ENCODE measurements at places on chromosomes 5 and 9.
A peak's percentile ranks its signal among the peaks of the same experiment; 100 is the strongest.

DNA sequence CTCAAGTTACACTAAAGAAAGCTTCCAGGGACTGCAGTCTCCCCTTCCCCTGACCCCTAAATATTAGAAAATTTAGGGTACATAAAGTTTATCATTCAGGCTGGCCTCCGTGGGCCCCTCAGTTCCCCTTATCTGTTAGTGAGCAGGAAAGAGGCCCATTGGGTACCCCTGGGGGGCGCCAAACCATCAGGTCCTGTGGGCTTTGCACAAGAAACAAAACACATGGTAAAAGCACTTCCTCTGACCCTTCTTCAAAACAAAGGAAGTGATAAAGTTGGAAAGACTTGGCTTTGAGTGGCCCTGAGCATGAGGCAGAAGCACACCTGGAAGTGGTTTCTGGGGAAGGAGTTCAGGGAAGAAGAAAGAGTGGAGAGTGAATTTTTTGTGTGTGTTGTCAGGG is 213.0 kb downstream of the SMARCA2 start:
- DNase-seq, result no peak

- peak; percentile 39 for DNase-seq
Observed at GRCh38 chr9:136668983-136669790, 6.5 kb downstream of the EGFL7 start.

DNA sequence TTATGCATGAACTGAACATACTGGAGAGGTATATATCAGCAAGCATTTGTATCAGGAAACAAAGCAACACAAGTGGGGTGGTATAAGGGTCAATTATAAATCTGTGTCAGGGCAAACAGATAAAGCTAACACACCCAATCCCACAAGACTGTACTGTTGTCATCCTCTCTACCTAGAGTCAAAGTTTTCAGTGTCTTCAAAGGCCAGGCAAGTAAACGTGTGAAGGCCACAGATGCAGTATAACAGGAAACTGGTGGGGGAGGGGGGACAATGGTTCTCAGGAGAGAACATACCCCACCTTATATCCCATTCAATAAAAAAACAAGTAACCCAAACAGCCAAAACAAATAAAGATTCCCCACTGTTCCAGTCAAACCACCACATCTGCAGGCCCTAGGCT is 22.1 kb downstream of the ELP1 start:
- no peak for DNase-seq

DNA sequence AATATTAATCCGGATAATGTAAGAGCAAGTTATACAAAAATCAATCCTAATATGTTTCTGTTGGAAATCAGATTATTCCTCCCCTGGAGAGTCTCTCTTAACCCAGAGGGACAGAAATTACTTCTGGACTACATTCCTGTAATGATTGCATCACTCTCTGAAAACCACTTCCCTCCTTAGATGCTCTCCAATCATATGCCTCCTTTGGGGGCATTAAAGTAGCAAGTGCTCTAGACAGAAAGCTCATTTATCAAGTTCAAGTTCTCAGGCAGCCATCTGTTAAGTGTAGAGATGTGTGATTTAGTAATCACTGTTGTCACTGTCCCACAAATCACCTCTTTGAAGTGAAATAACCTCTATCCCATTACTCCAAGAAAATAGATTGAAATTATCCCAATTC is 247.1 kb downstream of the SLCO4C1 start:
- DNase-seq, result no peak

GRCh38 chr5:36561601-36562000 is 44.8 kb upstream of the SLC1A3 start:
- DNase-seq, result no peak

- DNase-seq, result peak; percentile 41
Observed at GRCh38 chr5:152505442-152506042, 100.5 kb upstream of the NMUR2 start.

DNA sequence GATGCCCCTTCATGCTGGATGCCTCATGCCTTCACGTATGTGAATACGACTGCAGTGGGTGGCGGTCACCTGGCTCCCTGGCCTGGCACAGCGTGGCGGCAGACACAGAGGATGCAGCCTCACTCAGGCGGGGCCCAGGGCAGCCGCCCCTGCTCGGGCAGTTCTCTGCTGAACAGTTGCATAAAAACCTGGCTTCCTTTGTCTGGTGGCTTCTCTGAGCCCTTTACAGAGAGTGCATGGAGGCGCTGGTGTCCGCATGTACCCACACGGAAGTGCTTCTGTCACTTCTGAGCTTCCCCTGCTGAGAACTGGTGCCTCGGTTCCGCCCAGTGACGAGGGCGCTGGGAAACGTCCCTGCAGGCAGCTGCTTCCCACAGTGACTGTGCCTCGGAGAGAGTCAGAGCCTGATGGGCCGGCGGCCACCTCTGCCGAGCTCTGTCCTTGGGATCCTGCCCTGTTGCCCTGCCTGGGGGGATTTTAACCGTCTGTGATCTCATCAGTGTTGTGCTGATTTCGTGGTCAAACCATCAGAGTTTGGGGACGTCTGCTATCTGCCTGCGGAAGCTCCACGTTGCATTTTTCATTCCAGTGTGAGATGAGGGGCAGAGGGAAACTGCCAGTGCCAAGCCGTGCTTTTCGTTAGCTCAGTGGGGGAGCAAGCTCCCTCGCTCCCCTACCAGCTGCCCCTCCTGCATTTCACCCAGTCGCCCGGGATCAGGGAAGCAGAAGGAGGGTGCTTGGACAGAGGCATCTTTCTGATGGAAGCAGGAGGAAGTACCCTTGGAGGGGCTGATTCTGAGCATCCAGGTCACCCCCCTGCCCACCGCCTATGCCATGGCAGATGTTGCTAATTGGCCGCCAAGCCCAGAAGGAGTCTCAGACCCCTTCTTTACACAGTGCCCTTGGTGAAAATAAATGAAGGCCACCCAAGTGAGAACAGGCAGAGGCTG is 153.0 kb upstream of the COL5A1 start:
- DNase-seq, result no peak

DNA sequence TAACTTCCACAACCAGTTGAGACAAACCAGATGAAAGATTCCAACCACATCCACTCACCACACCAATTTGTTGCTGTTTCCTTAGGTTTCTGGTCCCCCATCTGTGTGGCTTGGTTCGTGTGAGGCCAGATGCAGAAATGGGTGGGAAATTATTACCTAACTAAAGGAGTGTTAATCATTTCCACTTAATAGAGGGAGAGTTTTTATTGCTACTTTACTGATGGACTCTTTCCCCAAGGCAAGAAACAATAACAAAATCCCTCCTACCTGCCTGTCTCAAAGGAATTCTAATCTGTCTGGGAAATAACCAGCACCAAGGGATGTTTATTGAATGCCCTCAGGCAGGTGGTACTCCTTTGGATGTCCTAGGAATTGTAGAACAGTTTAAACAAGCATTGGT is 76.3 kb downstream of the TMEM167A start:
- DNase-seq, result no peak

Measured in PC-9 (cell line).